Stimulated activated CD8-positive, alpha-beta memory T cell treated with anti-CD3 and anti-CD28 coated beads, Interleukin-7, amount 100 ng/mL, for 1 hour (primary cell): ENCODE measurements at places on chromosomes 3 and 15.

GRCh38 chr3:52243791-52244628 lies 1.5 kb upstream of the PPM1M start:
- no peak for DNase-seq

GRCh38 chr3:21195203-21195602 lies 555.8 kb downstream of the ZNF385D start:
- DNase-seq = no peak

- DNase-seq = no peak
These were observed 139.5 kb downstream of the MAGI1 start for GRCh38 chr3:65899226-65899625.

GRCh38 chr3:72830452-72831223 lies 17.6 kb downstream of the SHQ1 start:
- no peak for DNase-seq

GRCh38 chr3:17749281-17749680 lies 6.8 kb upstream of the TBC1D5 start:
- DNase-seq = no peak

DNA sequence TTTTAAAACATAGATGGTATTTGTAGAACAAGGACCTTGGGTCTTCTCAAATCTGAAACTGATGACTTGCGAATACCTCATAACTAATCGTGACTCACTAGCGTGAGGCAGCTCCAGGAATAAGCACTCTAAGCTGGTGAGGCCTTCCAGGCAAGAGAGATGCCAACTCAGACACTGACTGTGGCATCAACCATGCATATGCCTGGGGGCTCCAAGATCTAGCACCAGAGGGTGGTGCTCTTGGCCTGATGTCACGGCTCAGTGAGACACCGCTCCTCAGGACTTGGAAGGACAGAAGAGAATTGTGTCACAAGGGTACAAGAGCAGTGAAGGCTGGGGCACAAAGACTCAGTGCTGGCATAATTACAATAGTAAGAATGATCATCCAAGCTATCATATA lies 125.0 kb upstream of the TRIM42 start:
- DNase-seq = no peak

- no peak for DNase-seq
These were observed 11.4 kb upstream of the C3orf22 start for GRCh38 chr3:126570103-126570541.

- no peak for DNase-seq
These were observed 60.5 kb downstream of the GLDN start for GRCh38 chr15:51401872-51402517.

DNA sequence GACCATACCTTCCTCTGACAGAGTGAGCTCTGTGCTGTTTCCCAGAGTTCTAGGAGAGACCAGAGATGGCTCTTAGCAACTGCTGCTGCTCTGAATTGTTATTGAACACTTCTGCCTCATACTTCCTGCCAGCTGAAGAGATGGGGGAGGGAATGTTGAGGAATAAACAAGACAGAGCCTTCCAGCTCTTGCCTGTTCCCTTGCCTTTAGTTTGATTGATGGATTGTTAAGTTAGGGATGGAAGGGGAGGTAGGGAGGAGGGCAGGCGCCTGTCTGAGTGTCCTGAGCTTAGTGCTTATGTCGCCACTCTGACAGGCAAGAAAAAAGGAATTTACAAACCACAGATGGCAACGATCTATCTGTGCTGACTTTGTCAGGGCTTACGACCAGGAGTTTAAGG lies 42.8 kb downstream of the ZNF609 start:
- DNase-seq = no peak

DNA sequence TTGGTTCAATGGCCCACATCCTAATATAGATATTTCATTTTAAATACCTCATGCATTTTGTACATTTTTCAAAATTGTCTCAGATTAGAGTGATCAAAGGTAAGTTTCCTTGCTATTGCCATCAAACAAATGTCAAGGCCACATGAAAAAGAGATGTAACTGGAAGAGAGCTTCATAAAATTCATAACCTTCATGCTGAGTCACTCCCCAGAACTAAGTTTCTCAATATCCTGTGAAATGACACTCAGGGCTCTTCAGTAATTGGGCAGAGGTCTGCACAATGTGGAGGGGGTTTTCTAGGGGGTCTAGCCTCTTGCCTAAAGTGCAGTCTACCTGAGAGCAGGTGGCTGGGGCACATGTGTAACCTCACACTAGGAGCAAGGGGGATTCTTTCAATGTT lies 152.2 kb upstream of the SLC2A2 start:
- no peak for DNase-seq

DNA sequence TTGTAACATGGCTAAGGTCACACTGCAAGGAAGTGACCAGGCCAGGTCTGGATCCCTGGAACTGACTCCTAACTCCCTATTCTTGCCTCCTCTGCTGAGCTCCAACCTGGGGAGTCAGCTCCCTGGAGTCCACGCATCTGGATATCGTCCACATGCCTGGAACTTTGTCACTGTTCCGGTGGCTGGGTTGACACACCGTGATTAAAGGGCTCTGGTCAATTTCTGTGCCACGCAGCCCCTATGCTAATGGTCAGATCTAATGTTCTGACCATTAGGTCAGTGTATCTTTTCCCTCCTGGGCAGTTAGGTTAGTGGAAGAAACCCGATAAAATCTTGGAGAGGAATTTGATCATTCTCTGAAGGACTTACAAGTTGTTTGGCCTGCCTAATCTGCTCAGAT lies 1.6 kb upstream of the TPM1 start:
- no peak for DNase-seq

GRCh38 chr3:27340534-27340933 lies 28.6 kb downstream of the NEK10 start:
- no peak for DNase-seq

GRCh38 chr3:170721563-170721962 lies 135.7 kb upstream of the SLC7A14 start:
- DNase-seq = no peak

GRCh38 chr3:16343101-16343500 lies 78.1 kb downstream of the OXNAD1 start:
- no peak for DNase-seq

DNA sequence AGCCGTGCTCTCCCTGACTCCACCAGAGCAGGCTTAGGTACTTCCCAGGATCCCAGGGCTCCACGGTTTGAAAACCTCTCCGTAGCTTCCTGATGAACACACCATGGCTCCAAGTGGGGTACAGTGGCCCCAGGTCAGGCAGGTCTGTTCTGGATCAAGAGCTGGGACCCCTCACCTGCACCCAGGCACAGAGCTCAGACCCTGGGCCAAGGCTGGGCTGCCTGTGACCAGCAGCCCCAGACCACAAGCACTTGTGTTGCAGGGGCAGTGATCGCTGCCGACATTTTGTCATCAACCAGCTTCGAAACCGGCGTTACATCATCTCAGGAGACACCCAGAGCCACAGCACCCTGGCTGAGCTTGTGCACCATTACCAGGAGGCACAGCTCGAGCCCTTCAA lies 5.3 kb downstream of the SH2D7 start:
- DNase-seq = no peak

DNA sequence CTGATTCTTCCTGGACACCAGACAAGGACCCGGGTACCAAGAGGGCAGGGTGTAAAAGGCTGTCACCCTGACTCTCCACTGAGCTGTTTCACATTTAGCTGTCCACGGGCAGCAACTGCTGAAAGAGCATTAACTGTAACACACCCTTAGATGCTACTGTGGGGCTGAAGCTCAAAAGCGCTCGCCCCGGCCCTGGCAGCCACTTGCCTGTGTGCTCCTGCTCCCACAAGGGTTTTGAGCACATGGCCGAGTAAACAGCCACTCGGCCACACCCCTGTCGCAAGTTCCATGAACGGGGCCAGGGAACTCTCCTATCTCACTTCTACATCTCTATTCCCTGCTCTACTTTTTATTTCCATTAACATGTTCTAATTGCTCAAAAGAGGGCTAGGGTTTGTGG lies 421.7 kb downstream of the TUSC7 start:
- DNase-seq = no peak

GRCh38 chr3:142633073-142633472 lies 36.9 kb downstream of the PLS1 start:
- no peak for DNase-seq

- DNase-seq = no peak
These were observed 141.3 kb upstream of the UBE2E1 start for GRCh38 chr3:23664459-23664858.

GRCh38 chr3:32684029-32684799 lies 774 bp upstream of the CNOT10 start:
- no peak for DNase-seq

- no peak for DNase-seq
These were observed 152.9 kb downstream of the PTPRG start for GRCh38 chr3:61714225-61714624.
